Hindlimb muscle (tissue), 1 donor: ENCODE measurements at places on chromosomes 11 and 22.
A peak's percentile ranks its signal among the peaks of the same experiment; 100 is the strongest.

GRCh38 chr22:50476868-50477267 lies 2.0 kb upstream of the SBF1 start:
- no peak for DNase-seq

- DNase-seq: no peak
Measured at GRCh38 chr11:35566181-35566580, 40.8 kb upstream of the PAMR1 start.

DNA sequence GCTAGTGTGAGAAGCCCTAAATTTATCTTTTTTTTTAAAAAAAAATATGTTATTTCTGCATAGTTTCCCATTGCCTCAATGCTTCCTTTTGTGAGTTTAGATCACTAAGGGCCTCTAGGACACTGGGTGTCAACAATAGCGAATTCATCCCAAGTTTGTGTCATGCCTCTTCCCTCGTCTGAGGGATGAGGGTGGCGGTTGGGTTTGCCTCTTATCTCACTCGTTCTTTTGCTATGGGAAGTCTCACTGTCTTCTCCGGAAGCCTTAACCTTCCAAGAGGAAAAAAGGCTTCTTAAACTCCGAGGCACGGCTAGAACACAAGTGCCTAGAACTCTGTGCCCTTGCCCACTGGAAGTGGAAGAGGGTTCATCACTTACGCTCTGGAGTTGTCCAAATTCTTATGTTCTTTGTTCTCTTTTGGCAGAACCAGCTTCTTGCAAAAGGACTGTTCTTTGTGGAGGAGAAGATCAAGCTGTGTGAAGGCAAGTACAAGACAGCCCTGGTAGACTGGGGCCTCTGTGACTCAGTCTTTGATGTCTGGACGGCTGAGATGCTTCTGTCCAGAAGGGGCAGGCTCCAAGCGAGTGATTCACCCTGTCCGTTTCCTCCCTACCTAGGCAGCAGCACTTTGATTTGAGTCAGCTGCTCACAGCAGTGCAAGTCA lies 78.5 kb downstream of the TRAF6 start:
- DNase-seq: no peak

GRCh38 chr11:18617688-18618341 lies 16.3 kb downstream of the SPTY2D1 start:
- DNase-seq: no peak

DNA sequence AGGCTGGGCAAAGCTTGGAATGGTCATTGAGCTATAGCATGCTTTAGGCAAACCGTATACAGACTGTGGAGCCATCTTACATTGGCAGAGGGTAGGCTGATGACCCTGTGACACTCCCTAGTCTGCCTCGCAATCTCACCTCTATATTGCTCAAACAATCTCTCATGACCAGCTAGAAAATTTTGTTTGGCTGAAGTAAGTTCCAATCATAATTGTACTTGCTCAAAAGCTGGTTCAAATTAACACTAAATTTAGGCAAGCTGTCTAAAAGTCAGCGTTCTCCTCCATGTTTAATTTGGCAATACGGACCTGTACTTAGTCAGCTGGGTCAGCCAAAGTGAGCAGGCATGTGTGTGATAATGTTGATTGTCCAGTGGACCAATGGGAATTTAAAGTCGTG lies 133.0 kb downstream of the SWAP70 start:
- DNase-seq: no peak

- no peak for DNase-seq
Measured at GRCh38 chr11:34632105-34632791, 11.4 kb downstream of the EHF start.

DNA sequence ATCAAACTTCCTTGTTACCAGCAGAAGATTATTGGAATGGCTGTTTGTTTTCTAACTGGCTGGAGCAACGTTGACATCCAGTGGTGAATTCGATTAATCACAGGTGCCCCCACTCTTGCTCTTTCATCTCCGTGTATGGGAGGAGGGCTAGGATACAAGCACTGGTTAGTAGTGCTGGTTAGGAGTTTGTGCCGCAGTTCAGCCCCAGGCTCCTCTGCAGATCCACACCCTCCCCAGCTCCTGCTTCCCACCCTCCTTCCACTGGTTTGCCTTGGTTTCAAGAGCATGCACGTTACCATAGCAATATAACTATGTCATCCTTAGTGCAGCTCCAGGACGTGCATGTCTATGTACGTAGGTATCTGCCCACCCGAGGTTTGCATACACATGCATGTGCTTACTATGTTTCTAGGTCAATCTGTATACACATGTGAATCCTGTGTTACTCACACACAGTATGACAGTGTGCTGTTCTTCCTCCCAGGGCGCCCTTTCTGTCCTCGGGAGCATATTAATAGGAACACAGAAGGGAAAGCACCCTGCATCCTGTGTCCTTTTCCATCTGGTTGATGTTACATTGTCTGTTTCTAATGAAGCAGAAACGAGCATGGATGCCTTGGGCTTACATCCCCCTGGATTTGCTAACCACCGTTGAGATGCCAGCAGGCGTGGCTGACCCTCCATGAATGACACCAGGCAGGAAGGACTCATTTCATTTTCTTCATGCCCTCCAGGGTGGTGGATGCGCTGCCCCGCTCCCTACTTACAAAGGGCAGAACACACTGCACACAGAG lies 539.3 kb downstream of the OPCML start:
- DNase-seq: no peak

GRCh38 chr11:11586465-11586864 lies 35.3 kb downstream of the GALNT18 start:
- DNase-seq: no peak

DNA sequence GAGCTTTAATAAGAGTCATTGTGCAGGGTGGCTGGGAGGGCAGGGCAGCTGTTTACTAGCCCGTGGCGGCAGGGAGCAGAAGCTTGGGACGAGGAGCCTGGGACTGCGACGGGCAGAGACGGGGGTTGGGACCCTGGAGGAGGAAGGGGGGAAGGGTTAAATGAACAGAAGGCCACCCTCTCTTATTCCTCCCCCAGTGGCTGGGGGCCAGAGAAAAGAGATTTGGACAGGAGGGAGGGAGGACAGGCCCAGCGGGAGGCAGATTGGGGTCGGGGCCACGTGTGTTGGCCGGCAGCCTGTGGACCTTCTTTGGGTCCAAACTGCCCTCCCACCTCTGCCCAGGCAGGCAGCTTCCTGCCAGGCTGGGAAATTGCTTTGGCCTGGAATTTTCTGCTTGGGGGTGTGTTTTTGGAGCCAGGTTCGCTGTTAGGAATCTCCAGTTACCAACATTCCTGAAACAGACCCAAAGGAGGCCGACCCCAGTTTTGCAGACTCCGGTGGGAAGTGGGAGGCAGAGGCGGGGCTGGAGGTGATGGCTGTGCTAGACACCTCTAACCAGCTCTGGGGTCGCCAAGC lies 50.2 kb downstream of the APOL3 start:
- DNase-seq: peak; percentile 53

GRCh38 chr11:125941619-125942611 lies 3.9 kb upstream of the VSIG10L2 start:
- peak; percentile 63 for DNase-seq

DNA sequence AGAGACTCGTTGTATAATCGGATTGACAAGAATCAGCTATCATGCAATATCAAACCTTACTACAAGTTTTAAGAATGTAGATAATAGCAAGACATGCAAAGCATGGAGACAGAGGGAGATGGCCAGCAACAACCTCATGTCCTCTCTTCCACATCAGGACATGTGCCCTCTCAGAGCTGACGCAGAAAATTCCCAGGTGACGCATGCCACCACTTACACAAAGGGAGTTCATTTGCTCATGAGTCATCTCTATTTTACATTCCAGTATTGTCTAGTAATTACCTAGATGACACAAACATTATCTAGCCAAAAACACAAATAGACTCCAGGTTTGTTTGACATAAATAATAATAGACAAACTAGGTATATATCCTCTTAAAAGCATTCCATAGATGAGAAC lies 38.1 kb upstream of the OPCML start:
- no peak for DNase-seq

GRCh38 chr22:34333285-34333684 lies 413.0 kb upstream of the LARGE1 start:
- DNase-seq: no peak

DNA sequence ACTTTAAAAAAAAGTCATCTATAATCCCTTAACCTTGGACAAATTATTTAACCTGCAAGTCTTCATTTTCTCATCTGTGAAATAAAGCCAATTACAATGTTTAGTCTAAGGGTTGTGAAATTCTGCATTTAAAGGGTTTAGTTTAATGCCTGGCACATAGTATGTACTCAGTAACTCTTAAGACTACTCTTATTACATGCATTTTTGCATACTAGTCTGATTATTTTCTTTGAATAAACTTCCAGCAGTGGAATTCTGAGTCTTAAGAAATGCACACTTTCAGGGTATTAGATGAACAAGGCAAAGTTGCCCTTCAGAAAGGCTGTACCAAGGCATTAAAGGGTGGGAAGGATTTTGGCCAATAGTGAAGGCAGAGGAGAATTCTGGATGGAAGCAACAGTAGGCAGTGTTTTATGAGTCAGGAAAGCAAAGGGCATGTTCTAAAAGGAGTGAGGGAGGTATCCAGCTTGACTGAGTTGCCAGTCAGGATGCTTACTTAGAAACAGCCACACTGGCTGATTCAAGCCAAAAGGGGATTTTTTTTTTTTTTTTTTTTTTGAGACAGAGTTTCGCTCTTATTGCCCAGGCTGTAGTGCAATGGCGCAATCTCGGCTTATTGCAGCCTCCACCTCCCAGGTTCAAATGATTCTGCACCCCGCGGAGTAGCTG lies 50.5 kb downstream of the SWAP70 start:
- no peak for DNase-seq

DNA sequence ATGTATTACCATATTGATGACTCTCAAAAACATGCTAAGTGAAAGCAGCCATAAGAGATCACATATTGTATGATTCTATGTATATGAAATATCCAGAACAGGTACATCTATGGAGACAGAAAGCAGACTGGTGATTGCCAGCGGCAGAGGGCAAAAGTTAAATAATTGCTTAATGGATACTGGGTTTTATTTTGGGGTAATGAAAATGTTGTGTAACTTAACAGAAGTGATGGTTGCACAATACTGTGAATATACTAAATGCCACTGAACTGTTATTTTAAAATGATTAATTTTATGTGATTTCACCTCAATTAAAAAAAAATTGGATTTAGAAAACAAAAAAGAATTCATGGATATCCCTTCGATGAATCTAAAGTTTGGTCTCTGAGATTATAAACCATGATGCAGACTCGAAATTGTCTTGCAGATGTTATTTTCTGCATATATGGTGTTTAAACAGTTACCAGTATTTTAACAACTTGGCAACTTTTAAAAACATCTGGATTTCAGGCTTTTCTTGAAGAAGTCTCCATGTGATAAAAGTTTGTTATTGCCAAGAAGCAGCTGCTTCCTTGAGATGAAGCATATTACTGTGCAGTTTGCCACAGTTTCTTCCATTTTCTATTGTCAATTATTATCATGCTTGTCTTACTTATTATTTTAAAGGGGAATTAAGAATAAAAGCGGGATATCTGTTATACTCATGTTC lies 38.1 kb downstream of the LARGE2 start:
- peak; percentile 58 for DNase-seq

DNA sequence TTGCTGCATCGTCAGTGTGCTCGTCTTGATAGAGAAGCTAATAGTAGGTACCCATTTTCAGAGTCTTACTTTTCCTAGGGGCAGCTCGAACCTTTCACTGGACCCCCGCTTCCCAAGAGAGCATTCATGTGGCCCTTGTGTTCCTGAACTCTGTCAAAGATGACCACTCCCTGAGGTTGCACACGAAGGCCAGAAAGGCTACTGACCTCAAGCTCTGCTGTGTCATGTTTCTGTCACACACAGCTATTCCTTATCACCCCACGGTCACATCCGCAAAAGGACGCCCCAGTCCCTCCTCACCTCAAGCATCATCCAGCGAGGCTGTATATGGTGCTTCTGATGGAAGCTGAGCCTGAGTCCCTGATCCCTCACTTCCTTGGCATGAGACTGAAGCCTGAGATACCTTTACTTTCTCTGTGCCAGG lies 171.5 kb downstream of the LDLRAD3 start:
- DNase-seq: no peak

GRCh38 chr11:66336234-66337102 lies at the start of gene RIN1:
Gene RIN1 (minus strand): TSS chr11:66336434. CDS start chr11:66336402, 32 bp downstream.
- no peak for DNase-seq

DNA sequence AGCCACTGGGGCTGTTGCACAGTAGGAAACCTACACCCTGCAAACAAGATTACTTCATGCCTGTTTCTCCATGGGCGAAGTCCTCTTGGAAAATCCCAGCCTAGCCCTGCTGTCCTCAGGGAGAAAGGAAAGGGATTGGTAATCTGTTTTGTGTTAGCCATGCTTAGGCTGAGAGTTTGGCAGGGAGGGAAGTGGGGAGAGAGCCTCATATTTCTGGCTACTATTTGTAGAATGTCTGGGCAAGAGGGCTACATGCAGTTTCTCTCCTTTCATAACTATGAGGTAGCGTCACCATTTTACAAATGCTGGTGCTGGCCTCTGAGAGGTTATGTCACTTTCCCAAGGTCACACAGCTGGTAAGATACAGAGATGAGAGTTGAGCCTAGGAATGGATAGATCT lies 737 bp upstream of the MFRP start:
- DNase-seq: no peak

DNA sequence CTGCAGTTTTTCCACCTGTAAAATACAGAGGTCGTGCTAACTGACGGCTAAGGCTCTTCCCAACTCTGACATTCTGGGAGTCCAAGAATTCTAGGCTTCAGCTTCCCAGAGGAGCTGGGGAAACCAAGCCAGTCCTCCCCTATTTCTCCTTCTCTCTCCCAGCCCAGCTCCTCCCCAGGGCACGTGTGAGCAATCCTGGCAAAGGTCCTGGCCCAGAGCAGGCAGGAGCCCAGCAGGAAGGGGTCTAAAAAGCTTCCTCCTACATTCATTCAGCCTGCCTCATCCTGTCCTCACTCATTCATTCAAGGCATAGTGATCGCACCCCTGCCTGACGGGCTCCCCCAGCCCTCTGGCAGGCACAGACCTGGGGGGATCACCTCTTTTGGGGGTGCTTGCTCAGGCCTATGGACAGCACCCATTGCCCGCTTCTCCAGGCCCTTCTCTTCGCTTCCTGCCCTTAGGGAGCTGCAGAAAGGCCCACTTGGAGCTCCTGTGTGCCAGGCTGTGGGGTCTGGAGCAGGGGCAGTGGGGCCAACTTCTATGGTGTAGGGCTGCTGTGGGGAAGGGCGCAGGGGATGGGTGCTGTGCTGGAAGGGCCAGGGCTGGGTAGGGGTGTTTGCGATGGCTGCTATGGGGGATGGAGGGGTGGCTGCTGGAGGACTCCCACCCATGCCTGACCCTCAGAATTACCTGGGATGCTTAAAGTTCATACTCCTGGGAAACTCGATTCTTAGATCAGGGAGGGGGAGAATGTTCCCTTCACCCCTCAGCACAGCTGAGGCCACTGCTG lies 9.8 kb downstream of the KCNC1 start:
- no peak for DNase-seq

GRCh38 chr11:19025481-19026406 lies 34.8 kb downstream of the MRGPRX2 start:
- DNase-seq: no peak

DNA sequence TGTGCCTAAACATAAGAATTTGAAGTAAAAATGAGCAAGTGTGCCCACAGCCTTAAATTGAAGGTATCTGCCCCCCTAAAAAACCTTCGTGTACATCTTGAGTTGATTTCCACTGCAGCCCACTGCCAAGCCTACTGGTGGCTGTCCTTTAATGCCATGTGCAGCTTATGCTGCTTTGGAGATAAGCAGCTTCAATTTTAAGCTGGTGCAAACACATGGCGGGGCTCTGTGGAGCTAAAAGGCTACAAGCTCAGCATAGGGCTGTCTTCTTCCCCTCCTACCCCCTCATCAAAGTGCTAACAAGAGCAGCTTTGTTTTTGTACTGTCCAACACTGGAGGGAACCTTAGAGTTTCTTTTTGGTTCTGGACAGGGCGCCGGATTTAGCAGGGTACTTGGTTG lies 128.5 kb upstream of the LMO1 start:
- no peak for DNase-seq

- no peak for DNase-seq
Measured at GRCh38 chr11:6196396-6196795, 2.6 kb upstream of the OR52W1 start.
